HTR-8/SVneo (cell line): ENCODE measurements at places on chromosomes 16 and 17.
A peak's percentile ranks its signal among the peaks of the same experiment; 100 is the strongest.

GRCh38 chr17:22512997-22513538, 820.7 kb downstream of the KCNJ18 start:
- no peak for DNase-seq

GRCh38 chr16:21233521-21234150, at the start of gene ANKS4B:
TSS of gene ANKS4B (plus strand) at chr16:21233699. CDS start at chr16:21233738, 39 bp downstream.
- DNase-seq, result no peak

DNA sequence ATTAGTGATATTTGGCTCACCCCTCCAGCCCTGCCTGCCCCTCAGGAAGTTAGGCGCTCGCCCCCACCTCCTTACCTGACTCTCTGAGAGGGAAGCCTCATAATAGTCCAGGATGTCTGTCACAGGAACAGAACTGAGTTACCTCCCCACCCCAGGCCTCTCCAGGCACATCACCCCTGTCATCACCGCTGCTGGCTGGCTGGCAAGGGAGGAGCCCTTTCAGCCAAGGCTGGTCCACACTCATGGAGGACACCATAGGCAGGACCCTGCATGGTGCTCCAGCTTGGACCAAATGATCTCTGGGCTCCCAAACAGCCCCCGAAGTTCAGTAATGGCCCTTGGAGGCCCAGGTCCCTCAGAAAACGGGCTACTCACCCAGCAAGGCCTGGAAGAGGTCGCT, 1.5 kb downstream of the DLG4 start:
- no peak for DNase-seq

DNA sequence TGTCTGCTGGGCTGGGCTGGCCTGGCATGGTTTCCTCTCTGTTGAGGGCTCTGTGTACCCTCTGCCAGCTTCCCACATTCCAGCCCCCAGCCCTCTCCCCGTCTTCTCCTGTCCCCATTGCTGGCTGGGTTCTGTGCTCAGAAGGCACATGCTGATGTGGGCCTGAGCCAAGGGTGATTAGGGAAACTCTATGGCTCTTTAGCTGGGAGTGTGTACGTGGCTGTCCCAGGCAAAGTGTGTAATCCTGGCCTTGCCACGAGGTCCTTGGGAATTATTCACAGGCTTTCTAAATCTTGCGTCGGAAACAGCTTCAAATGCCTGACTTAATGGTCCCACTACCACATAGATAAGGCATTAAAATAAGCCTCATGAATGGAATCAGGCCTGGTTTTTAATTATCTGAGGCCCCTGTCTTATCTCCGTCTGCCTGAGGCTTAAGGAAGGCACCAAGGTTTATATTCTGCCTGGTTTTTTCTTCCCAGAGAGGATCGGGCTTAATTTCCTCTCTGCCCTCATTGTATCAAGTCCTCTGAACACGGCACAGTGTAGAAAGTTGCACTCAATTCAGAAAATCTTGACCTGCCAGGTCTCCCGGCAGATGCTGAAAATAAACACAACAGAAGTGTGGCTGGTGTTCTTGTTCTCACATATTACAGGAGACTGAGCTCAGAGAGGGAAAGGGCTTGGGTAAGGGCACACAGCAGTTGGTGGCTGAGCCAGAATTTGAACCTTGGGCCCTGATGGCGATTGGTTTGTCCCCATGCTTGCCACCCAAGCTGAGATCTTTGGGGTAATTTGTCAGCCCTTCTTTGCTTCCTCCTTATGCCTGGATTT, 52.9 kb upstream of the LGALS9 start:
- no peak for DNase-seq

- DNase-seq, result no peak
Measured at GRCh38 chr17:29837531-29837930, 92.5 kb downstream of the SSH2 start.

DNA sequence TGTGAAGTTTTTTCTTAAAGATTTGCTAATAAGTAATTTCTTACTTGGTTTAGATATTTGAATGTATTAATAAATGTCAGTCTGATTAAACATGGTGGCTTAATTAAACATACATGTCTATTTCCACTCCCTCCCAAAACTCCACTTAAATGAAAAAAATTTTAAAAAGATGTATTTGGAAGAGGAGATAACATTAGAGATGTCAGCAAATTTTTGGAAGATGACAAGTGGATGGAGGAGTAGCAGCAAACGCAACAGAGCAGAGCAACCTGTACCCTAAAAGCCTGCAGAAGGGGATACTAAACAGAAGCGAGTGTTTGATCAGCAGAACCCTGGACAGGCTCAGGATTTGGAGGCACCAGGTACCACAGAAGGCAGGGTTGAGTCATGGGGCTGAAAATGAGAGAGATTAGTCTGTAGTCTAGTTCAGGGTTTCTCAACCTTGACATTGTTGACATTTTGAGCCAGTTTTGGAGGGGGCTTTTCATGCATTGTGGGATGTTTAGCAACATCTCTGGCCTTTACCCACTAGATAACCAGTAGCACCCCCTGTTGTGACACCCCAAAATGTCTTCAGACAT, 17.8 kb downstream of the LUC7L3 start:
- no peak for DNase-seq

DNA sequence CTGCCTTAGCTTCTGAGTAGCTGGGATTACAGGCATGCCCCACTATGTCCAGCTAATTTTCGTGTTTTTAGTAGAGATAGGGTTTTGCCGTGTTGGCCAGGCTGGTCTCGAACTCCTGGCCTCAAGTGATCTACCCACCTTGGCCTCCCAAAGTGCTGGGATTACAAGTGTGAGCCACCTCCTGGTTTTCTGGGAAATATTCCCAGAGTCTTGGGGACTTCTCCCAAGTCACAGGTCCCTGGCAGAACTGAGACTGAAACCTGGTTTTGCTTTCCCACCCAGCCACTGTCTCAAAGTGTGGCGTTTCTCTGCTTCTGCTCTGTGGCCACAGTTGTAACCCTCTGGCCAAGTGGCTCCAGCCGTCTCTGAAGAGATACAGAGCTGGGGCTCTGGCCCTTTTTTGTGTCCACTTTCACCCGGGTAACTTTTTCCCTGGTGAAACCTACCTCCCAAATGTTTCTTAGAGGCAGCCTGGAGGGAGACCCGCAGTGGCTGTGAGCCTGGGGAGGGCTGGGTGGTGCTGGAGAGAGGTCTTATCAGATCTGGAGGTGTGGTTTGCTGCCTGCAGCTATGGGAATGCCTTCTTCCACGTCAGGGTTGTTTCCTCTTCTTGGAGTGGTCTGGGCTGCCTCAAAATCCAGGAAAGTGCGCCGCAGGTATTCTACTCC, 5.1 kb downstream of the KSR1 start:
- DNase-seq, result no peak

DNA sequence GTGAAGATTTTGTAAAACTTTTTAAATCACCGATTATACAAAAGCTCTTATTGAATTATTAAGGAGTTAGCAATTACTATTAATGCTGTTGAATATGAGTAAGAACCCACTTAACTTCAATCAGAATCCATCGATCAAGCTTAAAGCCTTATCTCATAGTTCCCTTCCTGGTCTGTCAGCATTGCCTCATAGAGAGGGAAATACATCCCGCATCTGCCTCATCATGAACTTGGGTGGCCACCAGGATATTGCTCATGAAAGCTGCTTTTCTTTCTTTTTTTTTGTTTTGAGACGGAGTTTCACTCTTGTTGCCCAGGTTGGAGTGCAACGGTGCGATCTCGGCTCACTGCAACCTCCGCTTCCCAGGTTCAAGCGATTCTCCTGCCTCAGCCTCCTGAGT, 66.7 kb downstream of the PIGL start:
- no peak for DNase-seq

- DNase-seq, result no peak
Measured at GRCh38 chr17:73617501-73617900, 26.7 kb downstream of the SDK2 start.

GRCh38 chr17:17567631-17568030, 23.9 kb downstream of the PEMT start:
- no peak for DNase-seq

DNA sequence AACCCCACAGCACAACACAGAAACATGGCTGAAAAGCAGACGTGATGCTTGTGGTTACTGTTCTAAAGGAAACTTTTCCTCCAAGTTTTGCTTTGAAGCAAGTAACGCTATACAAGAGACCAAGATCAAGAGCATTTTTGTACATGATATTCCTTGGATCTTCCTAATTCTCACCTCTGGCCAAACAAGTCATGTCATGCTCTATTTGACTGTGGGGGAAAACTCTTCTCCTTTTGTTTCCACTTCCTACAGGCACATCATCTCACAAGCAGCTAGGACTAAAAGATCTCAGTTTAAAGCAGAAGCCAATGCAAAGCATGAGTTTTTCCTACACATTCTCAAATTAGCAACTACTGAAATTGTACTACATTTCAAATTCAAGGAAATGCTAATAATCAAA, 50.7 kb downstream of the CFDP1 start:
- no peak for DNase-seq

DNA sequence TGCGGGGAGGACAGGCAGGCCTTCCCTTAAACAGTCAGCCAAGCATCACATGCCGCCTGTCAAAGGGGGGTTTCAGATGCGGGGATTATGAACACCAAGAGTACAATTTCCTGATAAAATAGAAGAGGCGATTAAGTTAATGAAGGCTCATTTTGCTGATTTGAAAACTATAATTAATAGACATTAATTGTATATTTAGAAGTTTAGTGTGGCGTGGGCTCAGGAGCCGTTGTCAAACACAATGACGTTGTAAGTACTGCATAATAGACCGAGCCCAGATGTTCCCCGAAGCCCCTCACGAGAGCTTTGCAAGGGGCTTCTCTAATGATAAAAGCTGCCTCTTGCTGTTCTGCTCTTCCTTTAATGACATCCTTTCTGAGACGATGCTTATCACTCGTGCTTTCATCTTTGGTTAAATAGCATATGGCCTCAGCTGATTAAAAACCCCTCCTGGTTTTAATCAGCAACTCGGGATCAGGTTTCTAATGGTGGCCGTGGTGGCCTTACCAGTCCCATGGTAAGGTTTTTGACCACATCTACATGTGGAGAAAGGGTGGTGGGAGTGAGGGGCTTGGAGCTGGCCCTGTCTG, 28.2 kb downstream of the SNX20 start:
- DNase-seq, result no peak

- no peak for DNase-seq
Measured at GRCh38 chr17:41917192-41917591, 1.6 kb downstream of the ACLY start.

- no peak for DNase-seq
Measured at GRCh38 chr17:42845556-42845917, 1.2 kb downstream of the AOC2 start.

GRCh38 chr17:30701498-30701989, 122.9 kb downstream of the CRLF3 start:
- no peak for DNase-seq

- no peak for DNase-seq
Measured at GRCh38 chr16:89999831-90000574, 19.3 kb downstream of the DBNDD1 start.

DNA sequence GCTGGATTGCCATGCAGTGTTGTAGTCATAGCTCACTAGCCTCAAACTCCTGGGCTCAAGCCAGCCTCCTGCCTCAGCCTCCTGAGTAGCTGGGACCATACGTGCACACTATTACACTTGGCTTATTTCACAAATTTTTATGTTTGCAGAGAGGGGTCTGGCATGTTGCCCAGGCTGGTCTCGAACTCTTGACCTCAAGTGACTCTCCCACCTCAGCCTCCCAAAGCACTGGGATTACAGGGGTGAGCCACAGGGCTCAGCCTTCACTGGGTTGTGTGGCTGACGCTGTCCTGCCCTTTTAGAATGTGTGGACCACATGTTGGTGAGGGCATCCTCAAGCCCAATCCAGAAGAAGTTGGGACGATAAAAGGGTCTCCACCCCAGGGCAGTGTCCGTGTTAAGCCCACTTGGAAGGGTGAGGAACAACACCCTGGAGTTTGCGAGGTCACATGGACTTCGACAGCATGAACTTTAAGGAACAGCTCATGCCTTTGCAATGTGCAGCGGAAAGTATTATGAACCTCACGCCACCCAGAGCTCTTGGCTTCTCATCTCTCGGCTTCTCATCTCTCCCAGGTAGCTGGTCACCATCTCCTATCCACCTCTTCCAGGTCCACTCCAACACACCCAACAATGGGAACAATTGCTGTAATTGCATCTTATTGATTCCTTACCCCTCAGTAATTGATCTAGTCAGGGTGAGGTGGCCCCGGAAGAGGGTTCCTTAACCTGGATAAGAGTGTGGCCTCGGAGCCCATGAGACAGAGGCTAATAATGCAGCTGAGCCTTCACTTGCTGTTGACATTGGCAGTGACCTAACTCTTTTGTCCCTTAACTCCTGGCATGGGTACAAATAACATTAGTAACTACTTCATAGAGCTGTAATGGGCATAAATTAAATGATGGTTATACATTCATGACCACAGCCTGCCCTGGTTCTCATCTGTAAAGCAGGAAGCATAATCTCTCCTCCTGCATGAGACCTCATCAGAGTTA, 6.7 kb downstream of the FOXL1 start:
- no peak for DNase-seq

DNA sequence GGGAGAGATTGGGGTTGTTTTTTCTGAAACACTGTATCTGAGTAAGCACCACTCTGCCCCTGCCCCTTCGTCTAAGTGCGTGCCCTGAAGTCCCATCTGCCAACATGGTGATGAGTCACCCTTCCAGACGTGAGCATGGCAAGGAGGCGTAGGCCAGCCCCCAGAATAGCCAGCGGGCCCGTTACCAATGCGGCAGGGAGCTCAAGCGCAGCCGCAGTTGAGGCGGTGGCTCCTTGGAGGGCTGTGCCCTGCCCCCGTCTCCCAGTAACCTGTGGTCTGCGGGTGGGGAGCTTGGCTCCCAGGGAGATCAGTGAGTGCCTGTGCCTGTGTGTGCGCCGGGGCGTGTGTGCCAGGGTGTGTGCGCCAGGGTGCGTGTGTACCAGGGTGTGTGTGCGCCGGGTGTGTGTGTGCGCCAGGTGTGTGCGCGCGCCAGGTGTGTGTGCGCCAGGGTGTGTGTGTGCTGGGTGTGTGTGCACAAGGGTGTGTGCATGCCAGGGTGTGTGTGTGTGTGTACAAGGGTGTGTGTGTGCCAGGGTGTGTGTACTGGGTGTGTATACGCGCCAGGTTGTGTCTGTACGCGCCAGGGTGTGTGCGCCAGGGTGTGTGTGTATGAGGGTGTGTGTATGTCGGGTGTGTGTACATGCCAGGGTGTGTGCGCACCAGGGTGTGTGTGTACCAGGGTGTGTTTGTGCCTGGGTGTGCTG, 98.6 kb upstream of the CHMP6 start:
- DNase-seq, result peak; percentile 92

GRCh38 chr16:35391328-35391727, 1931.9 kb downstream of the TP53TG3F start:
- no peak for DNase-seq

DNA sequence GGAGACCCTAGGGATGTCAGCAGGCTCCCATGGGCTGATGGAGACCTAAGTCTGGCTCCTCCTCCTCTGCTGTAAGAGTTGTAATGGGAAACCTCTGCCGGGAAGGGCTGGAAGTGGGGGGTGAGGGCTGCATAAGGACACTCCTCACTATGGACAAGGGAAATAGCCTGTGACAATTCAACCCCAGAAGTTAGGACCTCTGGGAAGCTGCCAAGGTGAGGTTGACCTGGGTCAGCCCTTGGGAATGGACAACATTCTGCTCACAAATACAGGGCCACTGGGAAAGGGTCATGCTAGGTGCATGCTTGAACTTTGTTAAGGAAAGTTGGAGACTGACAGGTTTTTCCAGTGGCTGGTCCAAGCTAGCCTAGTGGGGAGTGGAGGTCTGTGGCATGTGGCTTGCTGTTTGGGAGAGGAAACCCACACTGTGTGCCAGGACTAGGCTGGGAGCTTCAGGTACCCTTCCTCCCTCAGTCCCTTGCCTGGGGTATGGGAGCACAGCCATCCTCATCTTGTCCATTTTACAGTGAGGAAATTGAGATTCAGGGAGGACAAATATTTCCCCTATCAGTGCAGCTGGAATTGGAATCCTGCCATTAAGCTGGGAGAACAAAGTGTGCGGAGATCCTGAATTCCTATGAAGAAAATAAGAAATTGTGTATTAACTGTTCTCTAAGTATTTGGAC, 190.4 kb downstream of the SALL1 start:
- DNase-seq, result no peak

GRCh38 chr16:72159801-72160200, 12.2 kb downstream of the PMFBP1 start:
- no peak for DNase-seq
